Vagina (tissue), 2 donors: ENCODE measurements at places on chromosomes 6 and 20.

DNA sequence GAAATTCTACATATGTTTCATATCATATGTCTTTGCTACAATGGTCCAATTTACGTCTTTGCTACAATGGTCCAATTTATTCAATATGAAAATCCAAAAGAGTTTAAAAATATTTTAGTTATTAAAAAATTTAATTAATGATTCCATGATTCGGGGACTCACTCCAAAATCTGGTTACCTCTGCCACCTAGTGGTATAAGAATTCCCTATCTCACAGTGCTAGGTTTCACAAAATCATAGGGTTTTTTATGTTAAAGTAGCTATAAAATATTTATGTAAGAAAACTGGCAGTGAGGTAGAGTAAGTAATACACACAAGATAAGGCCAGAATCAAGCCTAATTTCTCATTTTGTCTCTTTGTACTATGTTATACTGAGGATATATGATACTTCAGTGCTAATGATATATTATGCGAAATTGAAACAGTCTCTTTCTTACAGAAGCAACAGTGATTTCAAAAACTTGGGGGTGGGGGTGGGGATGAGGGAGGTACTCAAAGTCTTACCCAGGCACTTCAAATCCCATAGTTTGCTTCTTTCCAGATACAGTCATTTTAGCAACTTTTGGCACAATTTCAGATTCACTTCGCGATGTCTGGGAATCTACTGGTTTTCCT, 52.3 kb downstream of the HBS1L start:
- H3K27ac ChIP-seq, result no peak overlapping the region
- no peak for DNase-seq
- H3K4me1 ChIP-seq, result no peaks in the 10 kb centered on the region
- H3K27me3 ChIP-seq, result no peaks in the 10 kb centered on the region
- H3K4me3 ChIP-seq, result no peak overlapping the region

DNA sequence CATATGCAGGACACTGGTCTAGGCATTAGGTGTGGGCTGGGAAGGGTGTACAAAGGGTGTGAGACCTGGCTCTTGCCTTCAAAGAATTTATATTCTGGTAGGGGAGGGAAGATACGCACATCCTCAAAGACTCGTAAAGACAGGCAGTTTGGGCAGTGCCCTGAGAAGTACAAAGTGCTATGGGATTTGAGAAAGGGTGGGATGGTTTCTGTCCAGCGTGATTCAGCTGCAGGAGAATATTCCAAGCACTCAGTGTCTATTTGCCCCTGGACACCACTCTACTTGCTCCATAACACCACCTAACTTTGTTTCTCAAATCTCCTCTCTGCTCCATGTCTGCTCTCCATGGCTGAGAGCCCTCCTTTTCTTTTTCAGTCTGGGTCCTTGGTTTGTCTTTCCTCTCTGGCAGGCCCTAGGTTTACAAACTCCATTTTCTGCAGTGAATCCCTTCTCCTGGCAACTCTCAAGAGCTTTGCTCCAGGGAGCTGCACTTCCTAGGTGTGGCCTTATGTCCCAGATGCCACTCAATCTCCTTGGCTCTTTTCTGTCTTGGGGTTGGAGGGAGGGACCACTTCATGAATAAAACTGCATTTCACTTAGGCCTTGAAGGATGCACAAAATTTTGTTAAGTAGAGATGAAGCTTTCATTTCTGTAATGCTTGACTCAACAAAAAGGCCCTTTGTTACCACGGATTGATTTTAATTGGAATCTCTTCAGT, 310.4 kb downstream of the CLIC5 start:
- no peak overlapping the region for H3K4me3 ChIP-seq
- H3K27me3 ChIP-seq, result no peaks in the 10 kb centered on the region
- H3K36me3 ChIP-seq, result no peaks in the 10 kb centered on the region
- H3K27ac ChIP-seq, result no peak overlapping the region
- no peaks in the 10 kb centered on the region for H3K4me1 ChIP-seq

DNA sequence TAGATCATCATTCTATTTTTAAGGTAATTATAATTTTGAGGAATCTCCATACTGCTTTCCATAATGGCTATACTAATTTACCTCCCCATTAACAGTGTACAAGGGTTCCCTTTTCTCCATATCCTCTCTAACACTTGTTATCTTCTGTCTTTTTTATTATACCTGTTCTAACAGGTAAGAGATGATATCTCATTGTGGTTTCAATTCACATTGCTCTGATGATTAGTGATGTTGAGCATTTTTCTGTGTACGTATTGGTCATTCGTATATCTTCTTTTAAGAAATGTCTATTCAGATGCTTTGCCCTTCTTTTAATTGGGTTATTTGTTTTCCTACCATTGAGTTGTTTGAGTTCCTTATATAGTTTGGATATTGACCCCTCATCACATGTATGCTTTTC, 81.6 kb upstream of the SCAF8 start:
- no peaks in the 10 kb centered on the region for H3K36me3 ChIP-seq
- DNase-seq, result no peak
- H3K27ac ChIP-seq, result no peak overlapping the region
- no peak overlapping the region for H3K4me3 ChIP-seq
- H3K4me1 ChIP-seq, result peaks cover 6% of the 10 kb centered on the region

- peak overlapping the region; percentile 94 for H3K27ac ChIP-seq
- peaks cover 49% of the 10 kb centered on the region for H3K4me1 ChIP-seq
- no peak for DNase-seq
- no peak overlapping the region for H3K4me3 ChIP-seq
Observed at GRCh38 chr20:31570021-31570463, 35.0 kb upstream of the ID1 start.

GRCh38 chr20:37729452-37729851, 35.6 kb downstream of the CTNNBL1 start:
- H3K27ac ChIP-seq, result no peak overlapping the region
- H3K36me3 ChIP-seq, result no peaks in the 10 kb centered on the region
- no peaks in the 10 kb centered on the region for H3K27me3 ChIP-seq
- H3K4me1 ChIP-seq, result peaks cover 9% of the 10 kb centered on the region

DNA sequence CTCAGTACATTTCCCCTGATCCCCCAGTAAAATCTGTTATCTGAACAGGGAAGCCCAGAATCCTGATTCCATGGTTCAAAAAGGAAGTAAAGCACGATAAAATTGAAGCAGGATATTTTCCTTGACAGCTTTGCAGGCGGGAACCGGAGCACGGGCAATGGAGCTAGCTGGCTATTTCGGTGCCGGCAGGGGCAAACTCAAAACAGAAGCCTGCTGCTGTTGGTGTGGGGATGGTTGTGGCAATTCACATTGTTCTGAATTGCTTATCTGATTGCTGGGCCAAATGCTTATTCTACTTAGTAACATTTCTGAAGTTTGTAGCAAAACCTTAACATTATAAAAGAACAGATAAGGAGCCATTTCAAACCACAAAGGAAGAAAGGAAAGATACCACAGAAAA, 172.4 kb downstream of the MMS22L start:
- no peak overlapping the region for H3K4me3 ChIP-seq
- H3K36me3 ChIP-seq, result no peaks in the 10 kb centered on the region
- H3K27ac ChIP-seq, result no peak overlapping the region
- H3K27me3 ChIP-seq, result no peaks in the 10 kb centered on the region

DNA sequence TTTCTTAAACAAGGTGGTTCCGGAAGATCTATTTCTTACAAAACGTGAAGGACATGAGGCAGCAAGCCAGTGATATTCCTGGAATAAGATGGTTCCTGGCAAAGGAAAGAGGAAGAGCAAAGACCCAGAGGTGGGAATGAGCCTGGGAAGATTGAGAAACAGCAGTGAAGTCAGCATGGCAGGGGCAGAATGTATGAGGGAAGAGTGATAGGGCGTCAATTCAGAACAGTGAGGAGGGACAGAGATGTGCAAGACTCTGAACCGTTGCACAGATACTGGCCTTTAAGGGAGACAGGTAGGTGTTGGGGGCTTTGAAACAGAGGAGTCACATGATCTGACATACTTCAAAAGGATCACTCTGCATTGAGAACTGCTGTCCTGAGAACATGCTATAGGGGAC, 338.3 kb downstream of the CBLN4 start:
- H3K36me3 ChIP-seq, result no peaks in the 10 kb centered on the region
- no peaks in the 10 kb centered on the region for H3K4me1 ChIP-seq

GRCh38 chr6:168841609-168842278, 400.8 kb downstream of the SMOC2 start:
- H3K27ac ChIP-seq, result no peak overlapping the region
- H3K4me3 ChIP-seq, result no peak overlapping the region
- no peaks in the 10 kb centered on the region for H3K36me3 ChIP-seq
- no peaks in the 10 kb centered on the region for H3K27me3 ChIP-seq

DNA sequence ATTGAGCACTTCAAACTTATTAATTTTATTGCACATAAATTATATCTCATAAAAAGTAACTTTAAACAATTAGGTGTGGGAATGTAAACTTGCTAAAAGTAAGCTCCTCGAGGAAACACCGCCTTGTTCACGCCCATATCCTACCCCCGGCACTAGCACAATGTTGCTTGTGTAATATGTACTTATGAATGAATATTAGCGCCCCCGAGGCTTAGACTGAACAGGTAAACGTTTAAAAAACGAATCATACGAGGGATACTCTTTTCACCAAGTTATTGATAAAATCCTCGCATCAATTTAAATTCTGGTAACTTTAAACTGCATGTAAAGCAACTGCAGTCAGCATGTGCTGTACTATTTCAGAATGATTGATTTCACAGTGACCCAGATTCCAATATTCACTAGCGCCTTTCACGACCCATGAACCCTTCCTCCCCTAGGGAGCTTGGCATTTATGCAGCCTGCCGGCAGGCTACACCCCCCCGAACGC, 637 bp downstream of the TFB1M start:
- peak overlapping the region; percentile 77 for H3K27ac ChIP-seq
- H3K36me3 ChIP-seq, result no peaks in the 10 kb centered on the region
- DNase-seq, result no peak
- H3K27me3 ChIP-seq, result no peaks in the 10 kb centered on the region
- H3K4me1 ChIP-seq, result peaks cover 5% of the 10 kb centered on the region

- DNase-seq, result no peak
- H3K27ac ChIP-seq, result no peak overlapping the region
- no peaks in the 10 kb centered on the region for H3K4me1 ChIP-seq
- no peak overlapping the region for H3K4me3 ChIP-seq
Observed at GRCh38 chr6:109242029-109242428, 140.2 kb downstream of the CD164 start.

GRCh38 chr6:22231616-22232015, 65.2 kb downstream of the PRL start:
- H3K27me3 ChIP-seq, result no peaks in the 10 kb centered on the region
- no peaks in the 10 kb centered on the region for H3K4me1 ChIP-seq
- no peak overlapping the region for H3K27ac ChIP-seq
- no peak for DNase-seq
- no peaks in the 10 kb centered on the region for H3K36me3 ChIP-seq

- H3K27me3 ChIP-seq, result no peaks in the 10 kb centered on the region
- H3K4me3 ChIP-seq, result no peak overlapping the region
- H3K36me3 ChIP-seq, result peaks cover 40% of the 10 kb centered on the region
- no peak overlapping the region for H3K27ac ChIP-seq
- peaks cover 25% of the 10 kb centered on the region for H3K4me1 ChIP-seq
Observed at GRCh38 chr20:32227744-32228688, 20.3 kb downstream of the POFUT1 start.

GRCh38 chr6:219641-220198, 72.6 kb upstream of the DUSP22 start:
- H3K36me3 ChIP-seq, result no peaks in the 10 kb centered on the region
- H3K27ac ChIP-seq, result no peak overlapping the region
- no peak overlapping the region for H3K4me3 ChIP-seq

DNA sequence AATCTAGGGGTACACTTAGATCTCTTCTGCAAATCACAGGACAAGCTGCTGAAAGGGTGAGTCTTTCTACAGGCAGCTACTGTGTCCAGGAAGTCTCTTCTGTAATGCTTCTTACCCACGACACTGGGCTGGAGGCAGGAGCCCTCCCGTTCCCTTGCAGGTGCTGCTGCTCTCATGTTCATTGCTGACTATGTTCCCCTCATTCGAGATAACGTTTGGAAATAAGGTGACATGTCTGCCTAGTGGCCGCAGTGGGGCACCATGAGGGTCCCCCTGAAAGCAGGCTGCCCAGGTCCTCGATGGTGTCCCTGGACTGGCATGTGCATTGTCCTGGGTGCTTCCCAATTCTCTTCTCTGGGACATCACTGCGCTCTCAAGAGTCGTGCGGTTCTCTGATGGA, 74.7 kb downstream of the SYNJ2 start:
- no peaks in the 10 kb centered on the region for H3K36me3 ChIP-seq
- DNase-seq, result no peak
- no peaks in the 10 kb centered on the region for H3K27me3 ChIP-seq
- H3K4me1 ChIP-seq, result peaks cover 29% of the 10 kb centered on the region

GRCh38 chr20:23101696-23102406, 15.7 kb upstream of the CD93 start:
- H3K36me3 ChIP-seq, result no peaks in the 10 kb centered on the region
- H3K27ac ChIP-seq, result peak overlapping the region; percentile 42
- DNase-seq, result no peak
- H3K4me1 ChIP-seq, result peaks cover 65% of the 10 kb centered on the region
- H3K4me3 ChIP-seq, result no peak overlapping the region
- H3K27me3 ChIP-seq, result no peaks in the 10 kb centered on the region

DNA sequence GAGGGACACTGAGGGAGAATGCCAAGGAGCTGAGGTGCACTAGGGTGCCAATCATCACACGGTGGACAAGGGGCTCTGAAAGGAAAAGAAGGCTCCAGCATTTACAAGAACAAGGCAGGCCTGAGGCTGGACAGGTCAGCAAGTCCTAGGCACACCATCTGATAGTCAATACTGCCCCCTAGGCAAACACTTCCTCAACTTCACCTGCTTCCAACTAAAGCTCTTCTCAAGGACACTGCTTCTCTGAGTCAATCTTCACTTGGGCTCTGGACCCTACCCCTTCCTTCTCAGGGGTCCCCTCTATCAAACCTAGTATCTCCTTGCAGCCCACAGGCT, 37.7 kb upstream of the SLC4A11 start:
- H3K4me1 ChIP-seq, result no peaks in the 10 kb centered on the region
- no peaks in the 10 kb centered on the region for H3K36me3 ChIP-seq
- no peak overlapping the region for H3K27ac ChIP-seq
- H3K4me3 ChIP-seq, result no peak overlapping the region
- H3K27me3 ChIP-seq, result no peaks in the 10 kb centered on the region

DNA sequence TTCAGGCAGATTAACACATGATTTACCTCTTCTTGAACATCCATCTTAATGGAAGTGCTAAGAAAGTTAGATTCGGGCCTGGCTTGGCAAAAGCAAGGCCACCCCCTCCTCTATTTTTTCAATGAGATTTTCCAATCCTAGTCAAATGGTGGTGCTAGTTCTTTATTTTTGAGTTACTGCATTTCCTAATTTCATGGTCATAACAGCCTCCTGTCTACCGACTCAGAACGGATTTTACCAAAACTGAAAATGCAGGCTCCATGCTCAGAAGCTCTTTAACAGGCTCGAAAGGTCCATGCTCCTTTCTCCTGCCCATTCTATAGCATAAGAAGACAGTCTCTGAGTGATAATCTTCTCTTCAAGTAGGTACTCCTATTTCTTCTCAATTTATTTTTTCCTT, 117.2 kb upstream of the ESR1 start:
- H3K27me3 ChIP-seq, result no peaks in the 10 kb centered on the region
- H3K4me1 ChIP-seq, result peaks cover 14% of the 10 kb centered on the region
- DNase-seq, result no peak
- no peaks in the 10 kb centered on the region for H3K36me3 ChIP-seq

GRCh38 chr20:43938932-43939761, 24.5 kb downstream of the TOX2 start:
- H3K4me1 ChIP-seq, result peaks cover 40% of the 10 kb centered on the region
- no peak for DNase-seq
- H3K27ac ChIP-seq, result no peak overlapping the region
- H3K36me3 ChIP-seq, result no peaks in the 10 kb centered on the region
- H3K27me3 ChIP-seq, result no peaks in the 10 kb centered on the region
